ENCODE measurements at places on chromosomes 2 and 18. TPM values are rescaled to one million over a fixed set of nuclear protein-coding genes. Genes with fewer than 3 reads are reported as not detected.

KCNS3 gene
- polyA plus RNA-seq = 0.98 TPM

RNF152 gene
- not detected for polyA plus RNA-seq

NGEF gene
- 7.6 TPM for polyA plus RNA-seq

UGT1A8 gene
- polyA plus RNA-seq = 0.05 TPM

CYTIP gene
- polyA plus RNA-seq = not detected

FOXI3 gene
- not detected for polyA plus RNA-seq

CRYGC gene
- polyA plus RNA-seq = not detected

ERMN gene
- not detected for polyA plus RNA-seq

ELOA2 gene
- polyA plus RNA-seq = not detected

SEMA4F gene
- 8.5 TPM for polyA plus RNA-seq

ALK gene
- not detected for polyA plus RNA-seq

TCF23 gene
- polyA plus RNA-seq = not detected

ICA1L gene
- 2.2 TPM for polyA plus RNA-seq

RNMT gene
- polyA plus RNA-seq = 16.5 TPM

TDRD15 gene
- not detected for polyA plus RNA-seq
